ENCODE measurements at places on chromosomes 2 and 18.

GRCh38 chr2:113863144-113863543 is 26.7 kb upstream of the ACTR3 start:
- no peak for DNase-seq

DNA sequence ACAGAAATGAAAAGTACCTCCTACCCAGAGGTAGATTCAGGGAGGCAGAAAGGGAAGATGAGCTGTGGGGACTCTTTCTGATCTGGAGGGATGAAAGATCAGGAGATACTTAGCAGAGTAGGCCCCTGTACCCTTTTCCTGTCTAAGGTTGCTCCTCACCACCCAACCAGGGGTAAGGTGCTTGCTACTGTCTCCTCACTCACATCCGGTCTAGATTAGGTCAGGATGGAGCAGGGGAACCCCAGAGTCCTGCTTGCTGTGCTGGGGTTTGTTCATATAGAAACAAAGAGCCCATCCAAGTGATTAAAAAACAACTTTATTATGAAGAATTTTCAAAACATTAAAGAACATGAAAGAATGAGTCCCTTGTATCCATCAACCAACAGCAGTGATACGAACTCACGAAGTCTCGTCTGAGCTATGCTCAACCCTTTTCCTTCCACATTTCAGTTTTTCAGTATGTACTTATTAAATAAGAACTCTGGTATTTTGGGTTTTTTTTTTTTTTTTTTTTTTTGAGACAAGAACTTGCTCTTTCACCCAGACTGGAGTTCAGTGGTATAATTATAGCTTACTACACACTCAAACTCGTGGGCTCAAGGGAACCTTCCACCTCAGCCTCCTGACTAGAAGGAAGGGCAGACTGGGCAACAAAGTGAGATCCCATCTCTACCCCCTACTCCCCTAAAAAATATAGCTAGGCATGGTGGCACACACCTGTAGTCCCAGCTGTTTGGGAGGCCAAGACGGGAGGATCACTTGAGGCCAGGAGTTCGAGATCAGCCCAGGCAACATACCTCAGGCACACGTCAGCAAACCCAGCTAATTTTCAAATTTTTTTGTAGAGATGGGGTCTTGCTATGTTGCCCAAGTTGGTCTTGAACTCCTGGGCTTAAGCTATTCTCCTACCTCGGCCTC is 28.5 kb upstream of the MCFD2 start:
- DNase-seq, result no peak

- peak; percentile 20 for DNase-seq
These were observed 630.7 kb upstream of the HS6ST1 start for GRCh38 chr2:128949360-128949759.

DNA sequence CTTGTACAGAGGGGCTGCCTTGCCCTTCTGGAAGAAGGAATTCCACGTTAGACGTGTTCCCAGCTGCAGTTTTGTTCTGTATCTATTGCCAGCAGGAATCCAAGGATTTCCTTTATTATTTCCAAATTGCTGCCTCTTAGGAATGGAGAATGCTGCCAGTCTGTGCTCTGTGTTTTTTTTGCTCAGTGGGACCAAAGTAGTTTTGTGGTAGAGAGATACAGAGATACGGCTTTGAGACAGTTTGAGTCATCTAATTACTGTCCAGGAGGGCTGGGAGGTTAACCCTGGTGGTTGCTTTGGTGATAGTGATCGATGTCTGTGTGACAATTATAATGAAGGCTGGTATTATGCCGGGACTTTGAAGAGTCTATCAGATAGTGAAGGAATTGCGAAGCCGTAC is 26.3 kb downstream of the ASAP2 start:
- DNase-seq, result no peak

DNA sequence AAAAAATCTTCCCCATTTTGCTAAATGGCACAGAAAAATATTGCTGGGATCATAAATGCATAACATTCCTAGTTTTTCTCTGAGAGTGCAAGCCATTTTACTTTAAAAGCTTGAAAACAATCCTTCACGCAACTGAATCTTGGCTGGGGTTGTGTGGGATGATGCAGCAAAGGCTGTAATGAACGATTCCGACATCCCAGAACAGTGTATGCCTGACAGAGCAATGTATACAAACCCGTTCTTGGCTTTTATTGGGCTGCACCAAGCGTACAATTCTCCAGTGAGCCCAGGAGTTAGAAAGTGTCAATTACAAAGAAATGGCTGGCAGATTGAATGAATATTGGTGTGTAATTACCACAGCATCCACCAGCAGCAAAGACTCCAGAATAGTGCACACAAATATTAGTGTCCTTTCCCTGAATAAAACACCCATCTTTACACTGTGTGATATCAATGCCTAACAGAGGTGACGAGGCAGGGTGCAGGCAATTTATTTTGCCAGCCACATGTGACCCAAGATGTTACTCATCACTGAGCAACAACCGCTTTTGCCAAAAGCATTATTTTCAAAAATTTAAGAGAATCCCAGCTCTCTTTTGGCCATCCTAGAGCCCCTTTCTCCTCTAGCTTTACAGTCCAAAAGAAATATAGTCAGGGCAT is 578.6 kb upstream of the CHAC2 start:
- DNase-seq, result no peak

DNA sequence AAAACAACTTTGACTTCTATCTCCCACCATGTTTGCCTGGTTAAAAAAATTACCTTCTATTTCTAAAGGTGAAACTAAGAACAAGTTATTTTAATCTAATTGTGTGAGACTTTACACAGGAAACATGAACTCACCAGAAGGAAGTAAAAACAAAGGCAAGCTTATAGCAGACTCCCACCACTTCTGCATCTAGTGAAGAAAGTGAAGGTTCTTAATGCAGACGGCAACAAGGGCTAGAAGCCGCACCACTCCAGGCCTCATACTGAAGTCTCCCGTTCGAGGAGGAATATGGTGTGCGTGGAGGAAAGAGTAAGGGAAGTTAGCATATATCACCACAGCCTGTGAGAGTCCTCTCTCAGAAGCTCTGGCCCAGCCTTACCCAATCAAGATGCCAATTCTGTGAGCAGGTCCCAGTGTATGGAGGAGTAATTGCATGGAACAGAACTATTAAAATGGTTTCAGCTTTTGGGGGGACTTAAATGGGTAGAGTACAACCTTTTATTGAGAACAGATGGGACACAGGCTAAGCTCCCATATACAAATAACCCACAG is 958.7 kb downstream of the BCL11A start:
- DNase-seq, result no peak

- no peak for DNase-seq
These were observed 72.7 kb upstream of the PPP1CB start for GRCh38 chr2:28678944-28679343.

DNA sequence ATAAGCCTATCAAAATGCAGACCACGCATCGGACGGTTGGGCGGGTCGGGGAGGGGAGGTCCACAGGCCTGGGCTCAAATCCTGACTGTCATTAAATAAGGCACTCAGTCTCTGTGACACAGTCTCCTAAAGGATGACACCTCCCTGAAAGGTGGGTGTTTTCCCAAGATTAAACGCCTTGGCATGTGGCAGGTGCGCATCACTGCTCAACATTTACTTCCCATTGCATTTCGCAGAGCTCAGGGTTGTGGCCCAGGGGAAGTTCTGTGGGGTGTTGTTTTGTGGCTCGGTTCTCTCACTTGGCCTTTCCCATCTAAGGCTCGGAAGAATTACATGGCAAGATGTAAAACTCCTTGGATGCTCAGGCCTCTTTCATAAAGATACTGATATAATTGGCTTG is 107.4 kb downstream of the NCK2 start:
- no peak for DNase-seq

Data from fibroblast of skin of abdomen (primary cell).